ENCODE measurements at places on chromosomes 4 and X.

GRCh38 chr4:4572821-4573220 lies 31.0 kb upstream of the STX18 start:
- DNase-seq: peak; percentile 47

DNA sequence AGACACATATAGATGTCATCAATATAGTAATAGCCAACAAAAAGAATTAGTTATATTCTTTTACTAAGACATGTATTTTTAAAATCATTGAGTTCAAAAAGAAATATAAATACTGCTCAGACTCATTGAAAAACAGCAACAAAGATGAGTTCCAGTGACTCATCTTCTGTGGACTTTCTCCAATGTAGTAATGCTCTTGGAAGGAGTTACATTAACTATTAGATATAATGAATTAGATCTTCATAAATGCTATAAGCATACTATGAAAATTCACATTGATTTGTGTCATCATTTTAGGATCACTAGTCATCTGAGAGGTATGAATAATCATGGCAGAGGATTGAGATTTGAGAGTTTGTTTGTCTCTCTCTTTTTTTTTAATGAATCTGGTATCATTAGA lies 547.8 kb upstream of the PCDH7 start:
- DNase-seq: peak; percentile 2

DNA sequence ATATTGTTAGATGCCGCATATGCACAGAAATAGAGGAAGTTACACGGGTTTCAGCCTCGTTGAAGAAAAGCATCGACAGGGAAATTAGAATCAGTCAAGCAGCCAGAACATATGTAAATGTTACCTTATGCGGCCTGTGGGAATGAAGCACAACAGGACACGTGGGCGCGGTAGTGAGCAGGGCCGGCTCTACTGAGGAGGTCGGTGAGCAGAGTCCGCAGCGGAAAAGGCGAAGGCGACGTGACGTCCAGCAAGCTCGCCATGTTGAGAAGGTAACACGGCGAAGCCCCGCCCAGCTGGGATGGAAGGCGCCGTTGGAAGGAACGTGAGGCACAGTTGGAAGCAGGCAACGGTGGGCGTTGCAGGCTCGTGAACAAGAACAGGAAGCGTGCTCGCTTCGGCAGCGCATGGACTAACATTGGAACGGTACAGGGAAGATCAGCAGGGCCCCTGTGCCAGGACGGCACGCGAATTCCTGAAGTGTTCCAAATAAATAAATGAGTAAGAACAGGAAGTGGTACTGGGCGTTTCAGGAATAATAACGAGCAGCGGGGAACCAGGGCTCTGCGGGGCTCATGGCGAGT lies 54.6 kb downstream of the MTNR1A start:
- peak; percentile 1 for DNase-seq

GRCh38 chr4:38188136-38188535 lies 227.9 kb downstream of the PTTG2 start:
- no peak for DNase-seq

- no peak for DNase-seq
These were observed 8.0 kb upstream of the PALLD start for GRCh38 chr4:168488869-168489274.

GRCh38 chr4:48633657-48634056 lies 143.6 kb downstream of the ZAR1 start:
- peak; percentile 7 for DNase-seq

DNA sequence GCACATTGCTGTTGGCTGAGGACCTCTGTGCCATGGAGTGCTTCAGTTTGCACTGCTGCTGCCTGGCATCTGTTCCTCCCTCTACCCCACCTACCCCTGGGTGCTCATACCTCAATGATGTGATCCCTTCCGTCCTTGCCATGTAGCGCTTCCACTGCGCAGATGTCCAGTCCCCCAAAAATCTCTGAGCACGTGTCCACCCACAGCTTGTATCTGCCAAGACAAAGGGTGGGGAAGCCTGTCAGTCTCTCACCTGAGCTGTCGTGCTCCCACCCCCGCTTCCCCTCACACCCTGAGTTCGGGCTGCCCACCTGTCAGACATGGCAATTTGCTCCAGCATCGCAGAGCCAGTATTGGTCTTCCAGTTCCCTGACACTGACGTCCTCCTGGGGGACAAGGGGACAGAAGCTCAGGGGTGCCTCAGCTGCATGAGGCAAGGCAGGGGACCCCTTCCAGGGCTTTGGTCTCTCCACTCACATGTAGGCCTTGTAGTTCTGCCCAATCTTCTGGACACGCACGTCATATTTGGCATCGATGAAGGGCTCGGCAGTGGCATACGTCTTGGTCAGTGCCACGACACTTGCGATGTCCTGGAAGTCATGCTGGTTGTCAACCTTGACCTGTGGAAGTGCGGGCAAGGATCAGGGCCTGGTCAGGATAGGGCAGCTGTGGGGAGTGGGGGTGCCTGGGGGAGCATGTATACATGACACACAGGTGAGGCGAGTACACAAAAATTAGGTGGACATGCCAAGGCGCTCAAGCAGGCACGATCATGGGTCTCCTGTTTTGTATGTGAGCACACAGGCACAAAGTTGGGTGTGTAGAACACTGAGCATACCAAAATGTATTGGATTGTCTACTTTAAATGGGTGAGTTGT lies 6.0 kb upstream of the TIMP1 start:
- DNase-seq: no peak

- DNase-seq: peak; percentile 51
These were observed 11.8 kb upstream of the DCUN1D4 start for GRCh38 chr4:51831133-51831532.

DNA sequence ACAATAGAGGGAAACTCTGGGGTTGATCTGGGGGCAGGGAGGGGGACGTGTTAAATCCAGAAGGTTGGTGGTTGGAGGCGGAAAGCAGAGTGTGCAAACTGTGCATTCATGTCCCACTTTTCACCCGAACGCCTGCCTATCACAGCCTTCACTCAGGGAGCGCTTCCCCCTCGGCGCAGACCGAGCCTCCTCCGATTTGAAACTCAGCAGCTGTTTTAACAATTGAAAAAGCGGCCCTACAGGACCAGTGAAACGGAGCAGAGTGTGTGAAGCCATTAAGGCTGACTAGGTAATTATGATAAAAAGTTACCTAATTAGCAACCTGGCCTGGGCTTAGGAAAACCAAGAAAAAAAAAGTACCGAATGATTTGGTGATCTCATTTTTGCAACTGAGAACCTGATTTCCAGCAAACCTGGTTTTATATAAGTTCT lies 685 bp upstream of the NDNF start:
- no peak for DNase-seq

GRCh38 chr4:188287169-188287894 lies 148.1 kb downstream of the TRIML1 start:
- no peak for DNase-seq

GRCh38 chrX:21770631-21771321 lies 12.9 kb upstream of the SMPX start:
- DNase-seq: no peak

GRCh38 chrX:867966-868647 lies 237.5 kb downstream of the SHOX start:
- no peak for DNase-seq

- no peak for DNase-seq
These were observed 114.3 kb upstream of the EMCN start for GRCh38 chr4:100632163-100632562.

- DNase-seq: no peak
These were observed 153.6 kb upstream of the STX18 start for GRCh38 chr4:4695497-4695896.

DNA sequence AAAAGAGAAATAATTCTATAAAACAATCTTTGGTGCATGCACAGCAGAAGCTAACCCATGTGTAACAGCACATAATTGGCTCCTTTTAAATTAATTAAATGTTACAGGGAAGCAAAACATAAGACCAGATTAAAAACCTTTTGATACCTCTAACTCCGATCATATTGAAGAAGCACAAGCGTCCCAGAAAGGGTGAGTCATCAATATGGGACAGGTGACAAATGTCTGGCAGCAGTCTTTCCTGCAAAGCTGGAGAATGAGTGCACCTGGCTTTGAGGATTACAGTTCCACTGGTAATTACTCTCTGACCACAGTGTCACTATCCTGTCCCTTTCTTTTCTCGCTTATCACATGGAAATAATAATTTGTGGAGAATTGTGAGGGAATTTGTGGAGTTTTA lies 94.6 kb downstream of the FAM9B start:
- no peak for DNase-seq

DNA sequence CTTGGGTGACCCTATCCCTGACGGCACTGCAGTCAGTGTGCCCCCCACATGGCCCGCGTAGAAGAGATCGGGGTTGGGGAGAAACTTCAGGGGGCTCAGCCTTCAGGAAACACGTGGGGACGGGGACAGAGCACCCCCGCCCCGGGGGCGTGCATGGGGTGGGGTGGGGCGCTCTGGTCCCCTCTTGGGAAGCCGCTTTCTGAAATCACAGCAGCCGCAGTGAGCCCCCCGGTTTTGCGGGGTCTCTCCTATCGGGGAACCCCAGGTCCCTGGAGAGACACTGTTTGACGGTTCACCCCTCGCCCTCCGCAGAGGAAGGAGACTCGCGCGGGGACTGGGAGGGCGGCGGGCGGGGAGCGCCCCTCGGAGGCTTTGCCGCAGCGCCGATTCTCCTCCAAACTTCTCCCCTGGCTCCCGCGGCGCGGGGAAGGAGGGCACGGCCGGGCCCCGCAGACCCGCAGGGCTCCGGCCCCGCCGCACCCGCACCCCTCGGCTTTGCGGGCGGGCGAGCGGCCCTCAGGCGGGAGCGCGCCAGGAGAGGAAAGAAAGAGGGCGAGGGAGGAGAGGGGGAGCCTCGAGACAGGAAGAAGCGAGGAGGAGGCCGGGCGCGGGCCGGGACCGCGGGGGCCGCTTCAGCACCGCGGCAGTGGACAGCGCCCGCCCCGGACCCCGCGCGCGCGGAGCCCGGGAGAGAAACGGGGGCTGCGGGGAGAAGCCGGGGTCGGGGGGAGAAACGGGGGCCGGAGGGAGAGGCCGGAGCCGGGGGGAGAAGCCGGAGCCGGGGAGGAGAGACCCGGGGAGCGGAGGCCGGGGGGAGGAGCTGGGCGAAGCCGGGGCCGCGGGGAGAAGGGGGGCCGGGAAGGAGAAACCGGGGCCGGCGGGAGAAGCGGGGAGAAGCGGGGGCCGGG lies 612 bp downstream of the CPLX1 start:
- DNase-seq: no peak

DNA sequence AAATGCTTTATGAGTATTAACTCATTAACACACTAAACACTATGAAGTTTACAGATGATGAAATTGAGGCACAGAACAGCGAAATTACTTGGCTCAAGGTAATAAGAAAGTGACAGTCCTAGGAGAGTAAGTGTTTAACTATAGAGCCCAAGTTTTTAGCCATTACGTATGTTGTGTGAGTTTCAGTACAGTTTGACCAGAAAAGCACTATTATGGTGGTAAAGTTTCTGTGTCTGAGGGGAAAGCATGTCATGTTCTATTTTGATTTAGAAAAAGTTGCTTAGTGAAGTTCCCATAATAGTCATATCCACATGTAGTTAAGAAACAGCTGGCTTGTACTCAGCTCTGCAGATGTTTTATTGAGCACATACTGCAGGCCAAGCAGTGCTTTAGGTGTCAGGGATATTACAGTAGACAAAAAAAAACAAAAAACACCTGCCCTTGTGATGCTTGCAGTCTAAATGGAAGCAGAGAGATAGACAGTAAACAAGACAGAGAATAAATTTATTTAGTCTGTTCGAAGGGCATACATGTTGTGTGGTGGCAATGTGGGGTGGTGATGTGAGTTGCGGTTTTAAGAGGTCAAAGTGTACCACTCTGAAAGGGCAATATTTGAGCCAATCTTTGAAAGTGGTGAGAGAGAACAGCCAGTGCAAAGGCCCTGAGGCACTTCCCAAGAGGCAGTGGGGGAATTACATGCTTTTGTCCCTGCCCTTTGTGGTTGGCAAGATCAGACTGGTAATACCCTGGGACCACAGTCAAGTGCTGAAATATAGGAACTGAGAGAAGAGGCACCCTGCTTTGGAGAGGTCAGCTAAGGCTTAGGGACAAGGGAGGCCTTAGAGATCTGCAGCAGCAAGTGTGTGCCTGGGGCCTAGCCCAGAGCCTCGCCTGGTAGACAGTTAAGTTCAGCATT lies 6.2 kb downstream of the TMEM131L start:
- no peak for DNase-seq

DNA sequence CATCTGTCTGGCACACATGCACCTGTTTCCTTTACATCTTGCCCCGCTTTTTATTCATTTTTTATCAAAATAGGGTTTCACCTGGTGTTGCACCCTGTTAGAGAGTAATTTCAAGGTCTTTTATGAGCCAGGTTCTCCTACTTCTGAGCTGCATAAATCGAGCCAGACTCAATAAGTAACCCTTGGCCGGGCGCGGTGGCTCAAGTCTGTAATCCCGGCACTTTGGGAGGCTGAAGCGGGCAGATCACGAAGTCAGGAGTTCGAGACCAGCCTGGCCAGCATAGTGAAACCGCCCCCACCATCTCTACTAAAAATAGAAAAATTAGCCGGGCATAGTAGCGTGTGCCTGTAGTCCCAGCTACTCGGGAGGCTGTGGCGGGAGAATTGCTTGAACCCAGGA lies 1.0 kb upstream of the PPP2R3B start:
- DNase-seq: no peak

GRCh38 chr4:150255610-150256224 lies 177.5 kb downstream of the DCLK2 start:
- DNase-seq: no peak

DNA sequence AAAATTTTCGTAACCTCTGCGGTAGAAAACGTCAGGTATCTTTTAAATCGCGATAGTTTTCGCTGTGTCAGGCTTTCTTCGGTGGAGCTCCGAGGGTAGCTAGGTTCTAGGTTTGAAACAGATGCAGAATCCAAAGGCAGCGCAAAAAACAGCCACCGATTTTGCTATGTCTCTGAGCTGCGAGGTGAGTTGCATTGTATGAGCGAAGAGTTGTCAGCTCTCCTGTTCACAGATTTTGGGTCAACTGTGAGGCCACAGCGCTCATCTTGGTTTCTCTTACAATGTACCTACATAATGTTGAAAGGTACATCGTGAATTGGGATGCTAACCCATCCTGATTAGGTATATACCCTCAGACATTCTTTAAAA lies 486 bp downstream of the CLCN3 start:
- no peak for DNase-seq

DNA sequence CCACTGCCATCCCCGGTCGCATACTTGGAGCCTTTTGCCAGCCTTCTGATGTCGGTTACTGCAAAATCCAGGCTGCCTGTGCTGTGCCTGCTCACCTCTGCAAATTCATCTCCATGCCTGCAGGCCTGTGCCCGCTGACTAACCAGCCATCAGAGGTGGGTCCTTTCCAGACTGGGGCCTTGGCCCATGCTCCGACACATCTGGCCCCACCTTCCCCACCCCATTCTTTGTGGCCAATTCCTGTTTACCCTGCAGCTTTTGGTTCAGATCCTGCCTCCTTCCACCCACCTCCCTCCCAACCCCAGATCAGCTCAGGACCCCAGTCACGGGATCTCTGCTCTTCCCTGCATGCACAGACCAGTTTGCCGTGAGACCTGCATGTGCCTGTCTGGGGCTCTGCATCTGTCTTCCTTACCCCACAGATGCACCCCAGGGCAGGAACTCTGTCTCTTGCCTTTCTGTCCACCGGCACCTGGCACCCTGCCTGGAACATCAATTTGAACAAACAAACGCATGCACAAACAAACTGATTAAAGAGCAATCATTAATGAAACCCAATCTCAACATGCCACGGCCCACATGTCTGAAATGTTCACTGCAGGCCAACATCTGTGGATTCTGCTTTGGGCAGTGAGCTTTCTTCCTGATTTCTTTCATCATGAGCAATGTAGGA lies 112.8 kb upstream of the PSAPL1 start:
- DNase-seq: peak; percentile 13

GRCh38 chr4:183407128-183407585 lies 37.3 kb upstream of the CDKN2AIP start:
- peak; percentile 64 for DNase-seq

Data from IMR-90 (cell line).